ENCODE measurements at places on chromosomes 7 and 10. TPM values are rescaled to one million over a fixed set of nuclear protein-coding genes. Genes with fewer than 3 reads are reported as not detected.

- DNase-seq, result no peak
- no peak overlapping the region for H3K4me3 ChIP-seq
- no peaks in the 10 kb centered on the region for H3K36me3 ChIP-seq
- no peaks in the 10 kb centered on the region for H3K4me1 ChIP-seq
- no peak overlapping the region for H3K27ac ChIP-seq
- no peaks in the 10 kb centered on the region for H3K27me3 ChIP-seq
Measured at GRCh38 chr10:52451817-52452216, 137.7 kb downstream of the DKK1 start.

DNA sequence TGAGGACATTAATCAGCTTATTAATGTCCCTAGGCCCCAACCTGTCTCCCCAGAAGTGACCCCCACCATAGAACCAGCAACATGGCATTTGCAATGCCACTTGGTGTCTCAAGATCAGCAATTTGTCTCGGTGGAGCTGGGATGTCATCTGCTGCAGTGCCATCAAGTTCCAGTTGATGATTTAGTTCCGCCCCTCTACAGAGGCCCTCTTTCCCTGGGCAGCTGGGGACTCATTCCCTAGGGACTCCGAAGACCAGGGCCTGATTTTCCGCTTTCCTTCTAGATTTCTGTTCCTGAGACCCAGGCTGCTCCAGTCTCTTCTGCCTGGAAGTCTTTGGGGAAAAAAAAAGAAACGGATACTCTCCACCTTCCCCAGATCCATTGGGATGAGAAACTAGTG lies 122.5 kb upstream of the NANOS1 start:
- H3K4me3 ChIP-seq, result no peak overlapping the region
- no peaks in the 10 kb centered on the region for H3K27me3 ChIP-seq

DNA sequence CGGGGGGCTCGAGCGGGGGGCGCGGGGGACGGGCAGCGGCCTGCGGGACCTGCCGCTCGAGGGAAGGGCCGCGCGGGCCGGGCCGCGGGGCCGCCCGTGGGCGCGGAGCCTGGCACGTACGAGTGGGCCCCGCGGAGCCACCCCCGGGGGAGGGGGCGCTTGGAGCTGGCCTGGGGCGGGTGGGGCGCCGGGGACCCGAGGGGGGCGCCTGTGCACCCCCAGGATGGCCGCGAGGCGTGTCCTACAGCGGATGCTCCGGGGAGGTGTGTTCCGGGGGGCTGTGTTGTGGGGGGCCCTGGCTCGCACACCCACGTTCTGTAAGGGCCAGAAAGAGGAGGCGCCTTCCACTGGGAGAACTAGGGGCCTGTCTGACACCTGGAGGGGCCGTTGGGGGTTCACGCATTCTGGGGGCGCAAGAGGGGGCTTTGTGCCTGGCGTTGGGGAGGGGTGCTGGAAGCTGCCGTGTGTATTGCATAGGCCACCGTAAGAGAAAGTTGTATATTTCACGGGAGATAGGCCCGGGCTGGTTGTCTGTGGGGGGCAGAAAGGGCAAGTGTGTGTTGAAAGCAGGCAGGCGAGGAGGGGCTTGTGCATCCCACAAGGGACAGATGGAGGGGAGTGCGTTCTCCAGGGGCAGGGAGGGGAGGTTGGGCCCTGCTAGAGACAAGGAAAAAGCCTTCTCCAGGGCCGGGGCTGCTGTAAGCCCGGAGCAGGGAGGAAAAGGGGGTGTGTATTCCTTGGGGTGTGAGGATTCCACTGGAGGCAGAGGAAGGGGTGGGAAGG lies 663 bp downstream of the VPS37D start:
- H3K36me3 ChIP-seq, result no peaks in the 10 kb centered on the region
- peaks cover 14% of the 10 kb centered on the region for H3K4me1 ChIP-seq
- no peaks in the 10 kb centered on the region for H3K27me3 ChIP-seq
- no peak for DNase-seq

Gene ANKRD2
- 1.9 TPM for total RNA-seq

Gene GIMAP7
- 21.4 TPM for total RNA-seq

DNA sequence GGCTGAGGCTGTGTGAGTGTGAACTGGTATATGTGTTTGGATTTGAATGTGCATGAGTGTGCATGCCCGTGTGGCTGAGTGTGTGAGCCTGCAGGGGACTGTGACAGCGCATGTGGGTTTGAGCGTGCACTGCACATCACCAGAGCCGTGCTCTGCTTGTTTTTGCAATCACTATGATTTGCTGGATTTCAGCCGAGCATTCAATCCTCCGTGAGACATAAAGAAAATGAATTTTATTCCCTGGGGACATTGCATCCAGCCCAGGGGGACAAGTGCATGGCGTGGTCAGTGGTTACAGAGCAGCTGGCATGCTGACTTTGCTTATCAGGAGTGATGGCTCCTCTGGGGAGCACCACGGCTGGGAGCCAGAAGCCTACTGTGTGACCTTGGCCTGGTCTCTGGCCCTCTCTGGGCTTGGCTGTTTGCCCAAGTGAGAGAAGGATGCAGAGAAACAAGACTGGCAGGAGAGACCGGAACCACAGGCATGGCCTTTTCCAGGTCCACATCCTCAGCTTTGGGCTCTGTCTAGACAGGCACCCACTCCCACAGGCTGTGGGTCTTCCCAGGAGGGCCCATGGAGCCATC lies 160.2 kb upstream of the UNC5B start:
- H3K27me3 ChIP-seq, result no peaks in the 10 kb centered on the region
- H3K4me3 ChIP-seq, result no peak overlapping the region
- no peaks in the 10 kb centered on the region for H3K4me1 ChIP-seq
- H3K36me3 ChIP-seq, result no peaks in the 10 kb centered on the region

DNA sequence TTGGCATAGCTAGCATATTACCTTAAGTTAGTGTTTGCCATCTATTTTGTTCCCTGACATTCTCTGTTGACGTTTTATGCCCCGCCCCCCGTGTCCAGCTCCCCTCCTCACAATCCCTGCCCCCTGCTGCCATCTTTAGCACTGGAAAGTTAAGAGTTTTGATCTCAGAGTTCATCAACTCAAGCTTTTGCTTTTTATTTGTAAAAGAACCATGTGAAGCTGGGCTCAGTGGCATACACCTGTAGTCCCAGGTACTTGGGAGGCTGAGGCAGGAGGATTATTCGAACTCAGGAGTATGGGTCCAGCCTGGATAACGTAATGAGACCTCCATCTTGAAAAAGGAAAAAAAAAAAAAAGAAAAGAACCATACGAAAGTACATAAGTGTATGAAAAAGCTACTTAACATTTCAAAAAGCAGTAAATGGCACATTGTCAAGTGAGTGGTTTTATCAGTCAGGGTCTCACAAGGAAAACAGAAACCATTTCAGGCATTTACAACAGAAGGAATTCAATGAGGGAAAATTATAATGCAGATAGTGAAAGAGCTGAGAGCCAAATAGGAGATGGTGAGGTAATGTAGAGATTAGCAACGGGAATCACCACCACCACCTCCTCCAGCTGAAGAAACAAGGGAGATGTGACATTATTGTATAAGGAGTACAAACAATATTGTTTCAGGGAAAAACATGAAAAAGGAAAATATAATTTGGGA lies 64.9 kb downstream of the MCU start:
- H3K27me3 ChIP-seq, result no peaks in the 10 kb centered on the region
- H3K4me3 ChIP-seq, result no peak overlapping the region
- no peak overlapping the region for H3K27ac ChIP-seq
- no peak for DNase-seq

DNA sequence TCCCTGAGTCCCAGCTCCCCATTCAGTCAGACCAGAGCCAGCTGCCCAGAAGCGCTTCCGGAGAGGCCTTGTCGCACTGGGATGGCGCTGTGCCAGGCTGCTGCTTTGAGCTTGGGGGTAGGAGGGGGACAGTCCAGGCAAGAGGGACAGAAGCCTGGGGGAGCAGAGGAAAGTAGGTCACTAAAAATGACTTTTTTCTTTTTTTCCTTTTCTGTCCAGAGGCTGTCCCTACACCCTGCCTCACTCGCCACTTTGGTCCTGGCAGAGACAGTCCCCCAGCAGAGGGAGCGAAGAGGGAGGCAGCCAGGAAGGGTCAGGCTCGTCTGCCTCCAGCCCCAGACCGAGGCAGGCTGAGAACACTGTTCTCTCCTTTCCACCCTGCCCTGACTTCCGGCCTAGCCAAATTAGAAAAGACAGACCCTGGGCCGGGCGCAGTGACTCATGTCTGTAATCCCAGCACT lies 15.8 kb upstream of the TRIM8 start:
- peak overlapping the region; percentile 92 for H3K27ac ChIP-seq
- no peak overlapping the region for H3K4me3 ChIP-seq
- H3K36me3 ChIP-seq, result peaks cover 4% of the 10 kb centered on the region
- H3K4me1 ChIP-seq, result peaks cover 87% of the 10 kb centered on the region
- no peaks in the 10 kb centered on the region for H3K27me3 ChIP-seq

- H3K4me3 ChIP-seq, result no peak overlapping the region
- no peaks in the 10 kb centered on the region for H3K4me1 ChIP-seq
- DNase-seq, result no peak
- no peaks in the 10 kb centered on the region for H3K36me3 ChIP-seq
- H3K27me3 ChIP-seq, result no peaks in the 10 kb centered on the region
Measured at GRCh38 chr10:110486680-110487410, 10.9 kb upstream of the DUSP5 start.

DNA sequence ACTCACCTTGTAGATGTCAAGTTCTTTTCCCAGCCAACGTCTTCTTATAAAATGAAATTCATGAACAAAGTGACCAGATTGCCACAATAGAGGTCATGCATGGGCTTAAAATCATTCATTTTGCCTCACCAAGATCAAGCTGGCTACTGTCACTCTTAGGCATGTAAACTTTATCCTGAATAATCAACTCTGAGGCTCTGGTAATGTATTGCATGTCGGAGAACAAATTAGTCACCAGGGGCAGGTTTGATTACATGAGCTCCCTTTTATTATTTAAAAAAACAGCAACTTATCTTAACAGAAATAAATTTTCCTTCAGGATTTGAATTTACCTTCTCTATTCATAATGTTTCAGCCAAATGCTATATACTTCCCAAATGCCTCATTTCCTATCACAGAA lies 112.9 kb upstream of the SP4 start:
- no peak overlapping the region for H3K27ac ChIP-seq
- no peaks in the 10 kb centered on the region for H3K27me3 ChIP-seq
- H3K4me3 ChIP-seq, result no peak overlapping the region
- no peaks in the 10 kb centered on the region for H3K4me1 ChIP-seq
- no peaks in the 10 kb centered on the region for H3K36me3 ChIP-seq
- DNase-seq, result no peak

Gene CCNY
- total RNA-seq, result 84.6 TPM

DNA sequence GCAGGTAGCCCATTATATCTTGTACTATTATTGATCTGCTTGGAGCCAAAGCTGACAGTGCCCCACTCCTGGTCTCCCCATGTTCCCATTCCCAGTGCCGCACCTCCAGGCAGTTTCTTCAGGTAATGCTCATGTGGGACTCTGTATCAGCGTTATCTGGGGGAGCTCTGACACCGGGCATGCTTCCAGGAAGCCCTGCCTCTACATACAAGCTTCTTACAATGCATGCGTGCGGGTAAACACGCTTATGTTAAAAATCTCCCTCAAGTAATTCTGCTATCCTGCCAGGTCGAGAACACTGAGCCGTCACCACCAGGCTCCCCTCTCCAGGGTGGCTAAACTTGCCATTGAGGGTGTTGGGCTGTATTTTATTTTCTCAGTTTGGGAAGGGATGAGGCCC lies 61.6 kb upstream of the LBX1 start:
- no peak overlapping the region for H3K27ac ChIP-seq
- no peak overlapping the region for H3K4me3 ChIP-seq
- no peaks in the 10 kb centered on the region for H3K36me3 ChIP-seq
- peaks cover 9% of the 10 kb centered on the region for H3K27me3 ChIP-seq
- peaks cover 19% of the 10 kb centered on the region for H3K4me1 ChIP-seq

Gene DNAJB6
- 116 TPM for total RNA-seq

DNA sequence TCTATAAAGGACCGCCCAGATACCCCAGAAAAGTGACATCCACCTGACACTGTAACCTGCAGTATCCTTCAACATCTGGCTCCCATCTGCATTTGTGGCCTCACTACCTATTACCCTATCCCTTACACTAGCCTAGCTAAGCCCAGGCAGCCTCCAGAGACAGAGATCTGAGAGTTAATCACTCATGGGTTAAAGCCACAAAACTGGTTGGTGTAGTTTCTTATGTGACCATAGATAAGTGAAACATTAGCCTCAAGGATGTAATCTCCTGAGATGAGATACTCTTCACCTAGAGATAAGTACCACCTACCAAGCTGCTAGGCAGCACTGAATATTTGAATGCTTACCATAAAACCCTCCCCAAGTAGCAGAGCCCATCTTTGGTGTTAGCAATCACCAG lies 35.4 kb downstream of the CTTNBP2 start:
- no peak for DNase-seq
- no peak overlapping the region for H3K4me3 ChIP-seq
- no peaks in the 10 kb centered on the region for H3K27me3 ChIP-seq
- H3K27ac ChIP-seq, result no peak overlapping the region
- H3K4me1 ChIP-seq, result no peaks in the 10 kb centered on the region
- H3K36me3 ChIP-seq, result no peaks in the 10 kb centered on the region

DNA sequence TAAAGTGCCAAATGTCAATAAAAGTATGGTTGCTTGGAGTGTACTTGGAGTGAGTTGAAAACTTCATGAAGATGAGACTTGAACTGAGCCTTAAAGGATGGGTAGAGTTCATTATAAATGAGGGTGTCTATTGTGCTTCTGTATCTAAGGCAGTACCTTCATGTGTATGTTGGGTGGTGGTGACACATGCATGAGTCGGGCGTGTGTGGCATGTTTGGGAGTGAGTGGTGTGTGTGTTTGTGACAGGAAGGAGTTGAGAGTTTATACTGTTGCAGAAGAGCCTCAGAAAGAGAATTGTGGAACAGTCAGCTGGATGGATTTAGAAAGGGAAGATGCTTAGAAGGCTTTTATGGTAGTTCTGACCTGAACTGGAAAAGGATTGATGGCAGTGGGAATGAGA lies 6.0 kb upstream of the ZRANB1 start:
- H3K4me1 ChIP-seq, result peaks cover 16% of the 10 kb centered on the region
- no peaks in the 10 kb centered on the region for H3K36me3 ChIP-seq
- no peak overlapping the region for H3K4me3 ChIP-seq
- no peak for DNase-seq

DNA sequence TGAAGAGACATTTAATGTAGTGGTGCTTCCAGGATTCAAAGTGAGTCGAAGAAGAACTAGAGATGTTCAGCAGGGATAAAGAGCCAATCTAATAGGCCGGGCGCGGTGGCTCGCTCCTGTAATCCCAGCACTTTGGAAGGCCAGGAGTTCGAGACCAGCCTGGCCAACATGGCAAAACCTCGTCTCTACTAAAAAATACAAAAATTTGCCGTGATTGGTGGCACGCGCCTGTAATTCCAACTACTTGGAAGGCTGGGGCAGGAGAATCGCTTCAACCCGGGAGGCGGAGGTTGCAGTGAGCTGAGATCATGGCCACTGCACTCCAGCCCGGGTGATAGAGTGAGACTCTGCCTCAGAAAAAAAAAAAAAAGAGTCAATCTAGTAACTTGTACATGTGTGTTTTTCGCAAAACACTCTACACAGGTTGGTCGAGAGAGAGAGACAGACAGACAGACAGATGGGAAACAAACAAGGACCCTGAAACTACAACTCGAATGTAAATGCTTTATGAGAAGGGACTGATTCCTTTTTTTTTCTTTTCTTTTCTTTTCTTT lies 775 bp downstream of the ABCB8 start:
- peak overlapping the region; percentile 89 for H3K4me3 ChIP-seq
- H3K27ac ChIP-seq, result peak overlapping the region; percentile 51
- DNase-seq, result no peak
- peaks cover 9% of the 10 kb centered on the region for H3K4me1 ChIP-seq

- no peaks in the 10 kb centered on the region for H3K27me3 ChIP-seq
- no peak for DNase-seq
- no peak overlapping the region for H3K4me3 ChIP-seq
- no peaks in the 10 kb centered on the region for H3K4me1 ChIP-seq
- H3K36me3 ChIP-seq, result no peaks in the 10 kb centered on the region
Measured at GRCh38 chr10:45468079-45468478, 94.1 kb downstream of the ALOX5 start.

Gene TMEM176B
- total RNA-seq, result 25.2 TPM

GRCh38 chr10:103327906-103328305 lies 23.0 kb downstream of the PCGF6 start:
- no peak overlapping the region for H3K4me3 ChIP-seq
- H3K27me3 ChIP-seq, result no peaks in the 10 kb centered on the region
- DNase-seq, result no peak
- no peaks in the 10 kb centered on the region for H3K4me1 ChIP-seq

Gene PTF1A
- total RNA-seq, result not detected
